ENCODE measurements at places on chromosomes 2 and 18.

GRCh38 chr2:8252997-8253694 is 428.7 kb upstream of the ID2 start:
- no peak for DNase-seq

- DNase-seq: peak; percentile 71
These were observed 478.2 kb downstream of the ARHGAP15 start for GRCh38 chr2:143607231-143608062.

GRCh38 chr2:6948677-6949351 is 31.6 kb downstream of the RNF144A start:
- DNase-seq: no peak

DNA sequence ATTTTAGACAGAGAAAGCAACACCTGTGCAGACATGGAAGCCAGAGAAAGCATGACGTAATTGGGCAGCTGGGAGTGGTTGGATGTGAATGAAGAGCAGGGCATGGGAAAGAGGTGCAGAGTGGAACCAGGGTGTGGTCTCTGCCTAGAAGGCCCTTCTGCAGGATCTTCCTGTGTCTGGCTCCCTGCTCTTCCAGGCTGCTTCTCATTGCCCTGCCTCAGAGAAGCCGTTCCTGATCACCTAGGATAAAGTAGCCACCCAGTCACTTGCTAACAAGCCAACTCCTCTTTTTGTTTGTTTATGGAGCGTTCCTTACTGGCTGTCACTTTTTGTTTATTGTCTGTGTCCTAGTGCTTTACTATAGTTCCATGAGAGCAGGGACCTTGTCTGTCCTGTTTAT is 28.5 kb downstream of the GALNT1 start:
- peak; percentile 34 for DNase-seq

GRCh38 chr2:142153601-142154000 is 22.8 kb upstream of the LRP1B start:
- no peak for DNase-seq

All from GM23338 (cell line).